ENCODE measurements at places on chromosomes 6 and 20.

- no peak for DNase-seq
Measured at GRCh38 chr6:110996691-110997090, 14.9 kb downstream of the RPF2 start.

GRCh38 chr6:120816794-120817193 is 517.5 kb downstream of the TBC1D32 start:
- no peak for DNase-seq

DNA sequence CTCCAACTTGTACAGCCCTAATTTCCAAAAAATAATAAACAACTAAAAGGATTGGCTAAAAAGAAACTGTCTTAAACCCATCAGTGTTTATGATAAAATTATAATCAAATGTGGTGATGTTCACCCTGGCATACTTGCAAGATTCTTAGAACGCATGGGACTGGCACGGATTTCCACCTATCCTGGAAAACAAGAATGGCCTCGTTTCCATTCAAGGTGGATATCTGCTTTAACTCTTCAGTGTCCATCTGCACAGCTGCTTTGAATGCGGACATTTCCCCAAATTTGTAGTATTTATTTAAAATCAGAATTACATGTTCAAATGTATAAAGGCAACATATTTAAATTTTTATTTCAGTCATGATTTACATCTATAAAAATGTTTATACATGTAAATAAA is 4.2 kb downstream of the CNR1 start:
- no peak for DNase-seq

- no peak for DNase-seq
Measured at GRCh38 chr6:48990739-48991138, 472.3 kb downstream of the MMUT start.

DNA sequence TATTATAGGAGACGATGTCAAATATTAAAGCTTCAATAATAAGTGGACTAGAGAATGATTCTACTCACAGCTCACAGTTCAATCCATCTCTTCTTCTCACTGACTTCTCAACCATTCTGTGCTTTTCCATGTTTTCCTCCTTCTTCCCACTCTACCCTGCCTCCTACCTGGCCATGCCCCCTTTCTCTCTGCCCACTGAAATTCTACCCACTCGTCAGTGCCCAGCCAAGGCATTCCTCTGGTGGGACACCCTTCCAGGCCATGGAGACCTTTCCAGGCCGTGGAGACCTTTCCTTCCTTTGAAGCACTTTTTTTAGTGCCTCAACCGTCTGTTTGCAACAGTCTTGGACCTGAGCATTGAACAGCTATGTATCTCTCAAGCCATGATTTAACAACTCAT is 18.5 kb downstream of the BACH2 start:
- no peak for DNase-seq

DNA sequence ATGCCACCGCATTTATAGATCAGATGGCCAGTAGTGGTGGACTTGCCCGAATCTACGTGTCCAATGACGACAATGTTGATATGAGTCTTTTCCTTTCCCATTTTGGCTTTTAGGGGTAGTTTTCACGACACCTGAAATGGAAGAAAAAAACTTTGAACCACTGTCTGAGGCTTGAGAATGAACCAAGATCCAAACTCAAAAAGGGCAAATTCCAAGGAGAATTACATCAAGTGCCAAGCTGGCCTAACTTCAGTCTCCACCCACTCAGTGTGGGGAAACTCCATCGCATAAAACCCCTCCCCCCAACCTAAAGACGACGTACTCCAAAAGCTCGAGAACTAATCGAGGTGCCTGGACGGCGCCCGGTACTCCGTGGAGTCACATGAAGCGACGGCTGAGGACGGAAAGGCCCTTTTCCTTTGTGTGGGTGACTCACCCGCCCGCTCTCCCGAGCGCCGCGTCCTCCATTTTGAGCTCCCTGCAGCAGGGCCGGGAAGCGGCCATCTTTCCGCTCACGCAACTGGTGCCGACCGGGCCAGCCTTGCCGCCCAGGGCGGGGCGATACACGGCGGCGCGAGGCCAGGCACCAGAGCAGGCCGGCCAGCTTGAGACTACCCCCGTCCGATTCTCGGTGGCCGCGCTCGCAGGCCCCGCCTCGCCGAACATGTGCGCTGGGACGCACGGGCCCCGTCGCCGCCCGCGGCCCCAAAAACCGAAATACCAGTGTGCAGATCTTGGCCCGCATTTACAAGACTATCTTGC is 725 bp downstream of the EEF1A1 start:
- peak; percentile 88 for DNase-seq

GRCh38 chr6:156916130-156916801 is 139.1 kb downstream of the ARID1B start:
- DNase-seq = no peak

- DNase-seq = no peak
Measured at GRCh38 chr20:50516180-50516934, 6.2 kb downstream of the PTPN1 start.

GRCh38 chr20:4896119-4896702 is 105.1 kb downstream of the SLC23A2 start:
- no peak for DNase-seq
